ENCODE measurements at places on chromosomes 1 and 21.

- no peak for ATAC-seq
Measured at GRCh38 chr1:115222616-115223402, 115.2 kb downstream of the NGF start.

- no peak for ATAC-seq
Measured at GRCh38 chr21:41580758-41581554, 73.0 kb upstream of the TMPRSS2 start.

DNA sequence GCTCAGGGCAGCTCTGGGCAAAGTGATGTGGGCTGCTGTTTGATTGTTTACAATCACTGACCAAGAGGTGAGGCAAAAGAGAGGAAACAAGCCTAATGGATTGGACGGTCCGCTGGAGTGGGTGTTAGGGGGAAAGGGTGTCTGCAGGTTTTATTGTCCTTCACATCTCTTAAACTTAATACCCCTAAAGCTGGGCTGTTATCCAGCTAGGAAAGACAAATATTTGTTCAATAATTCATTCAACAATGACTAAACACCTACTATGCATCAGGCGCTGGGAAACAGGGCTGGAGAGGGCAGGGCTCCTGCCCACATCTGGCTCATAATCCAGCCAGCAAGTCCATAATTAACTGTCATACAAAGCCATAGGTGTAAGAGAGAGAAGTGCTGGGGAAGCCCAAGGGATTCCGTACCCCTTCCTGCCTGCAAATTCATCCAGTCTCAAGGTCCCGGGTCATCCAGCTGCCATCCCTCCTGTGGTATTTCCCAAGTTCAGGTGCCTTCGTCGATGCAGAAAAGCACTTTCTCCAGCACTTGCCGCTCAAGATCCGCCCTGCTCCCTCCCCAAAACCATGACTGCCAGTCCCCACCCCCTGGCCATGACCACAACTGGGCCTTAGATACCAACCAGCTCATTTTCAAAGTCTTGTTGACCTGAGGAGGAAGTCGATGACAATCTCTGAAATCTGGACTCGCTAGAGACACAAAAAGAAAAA lies 10.7 kb downstream of the TMEM63A start:
- ATAC-seq, result no peak

GRCh38 chr1:239386453-239387303 lies at the start of gene CHRM3:
TSS of gene CHRM3 (plus strand) at chr1:239386568. CDS start at chr1:239907452, 520,884 bp downstream.
- peak; percentile 93 for ATAC-seq

- ATAC-seq, result no peak
Measured at GRCh38 chr1:24567792-24568388, 12.0 kb downstream of the NCMAP start.

Data from gastroesophageal sphincter (tissue), 4 donors.